ENCODE measurements at places on chromosomes 11 and 22.

DNA sequence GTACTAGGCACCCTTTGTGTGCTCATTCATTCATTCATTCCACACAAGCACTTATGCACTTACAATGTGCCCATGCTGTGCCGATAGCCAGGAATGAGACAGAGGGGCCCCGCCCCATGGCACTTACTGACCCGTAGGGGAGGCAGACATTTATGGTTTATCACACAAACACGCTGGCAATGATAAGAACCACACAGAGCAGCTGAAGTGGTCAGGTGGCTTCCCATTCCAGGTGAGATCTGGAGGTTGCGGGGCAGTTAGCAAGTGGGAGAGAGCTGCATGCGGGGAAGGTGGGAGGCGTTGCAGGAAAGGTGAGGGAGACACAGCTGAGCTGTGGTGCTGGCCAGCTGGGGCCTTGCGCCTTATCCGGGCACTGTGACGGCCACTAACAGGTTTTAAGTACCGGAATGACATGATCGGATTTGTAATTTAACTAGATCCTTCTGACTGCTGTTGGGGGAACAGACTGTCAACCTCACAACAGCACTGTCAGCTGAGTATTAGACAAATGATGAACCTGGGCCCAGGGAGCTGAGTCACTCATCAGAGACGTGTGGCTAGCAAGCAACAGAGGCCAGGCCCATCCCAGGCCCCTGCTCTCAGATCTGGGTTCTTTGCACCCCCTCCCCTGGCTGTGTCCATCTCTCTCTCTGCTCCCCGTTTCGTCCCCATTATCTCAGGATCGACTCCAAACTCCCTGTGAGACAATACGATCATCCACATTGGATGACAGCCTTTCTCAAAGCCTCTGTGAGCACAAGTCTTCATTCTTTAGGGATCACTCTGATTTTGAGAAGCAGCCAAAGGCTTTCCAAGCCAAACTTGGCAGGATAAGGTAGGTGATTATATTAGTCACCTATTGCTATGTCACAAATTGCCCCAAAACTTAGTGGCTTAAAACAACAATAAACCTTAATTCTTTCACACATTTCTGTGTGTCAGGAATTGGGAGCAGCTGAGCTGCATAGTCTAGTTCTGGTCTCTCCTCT lies 28.4 kb downstream of the RASD2 start:
- no peak for DNase-seq

- no peak for DNase-seq
Observed at GRCh38 chr11:122861631-122862030, 20.9 kb upstream of the JHY start.

DNA sequence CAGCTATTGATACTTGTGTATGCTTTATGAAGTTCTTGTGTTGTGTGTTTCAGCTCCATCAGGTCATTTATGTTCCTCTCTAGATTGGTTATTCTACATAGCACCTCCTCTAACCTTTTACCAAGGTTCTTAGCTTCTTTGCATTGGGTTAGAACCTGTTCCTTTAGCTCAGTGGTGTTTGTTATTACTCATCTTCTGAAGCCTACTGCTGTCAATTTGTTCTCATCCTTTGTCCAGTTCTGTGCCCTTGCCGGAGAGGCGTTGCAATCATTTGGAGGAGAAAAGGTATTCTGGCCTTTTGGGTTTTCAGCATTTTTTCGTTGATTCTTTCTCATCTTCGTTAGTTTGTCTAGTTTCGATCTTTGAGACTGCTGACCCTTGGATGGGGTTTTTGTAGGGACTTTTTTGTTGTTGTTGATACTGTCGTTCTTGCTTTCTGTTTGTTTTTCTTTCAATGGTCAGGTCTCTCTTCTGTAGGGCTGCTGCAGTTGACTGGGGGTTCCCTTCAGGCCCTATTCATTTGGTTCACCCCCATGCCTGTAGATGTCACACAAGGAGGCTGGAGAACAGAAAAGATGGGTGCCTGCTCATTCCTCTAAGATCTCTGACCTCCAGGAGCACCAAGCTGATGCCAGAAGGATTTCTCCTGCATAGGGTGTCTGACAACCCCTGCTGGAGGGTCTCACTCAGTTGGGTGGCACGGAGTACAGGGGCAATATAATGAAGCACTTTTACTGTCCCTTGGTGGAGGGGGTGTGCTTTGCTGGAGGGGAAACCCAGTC lies 35.9 kb upstream of the MUC15 start:
- no peak for DNase-seq

GRCh38 chr11:106540001-106540400 lies 462.5 kb downstream of the AASDHPPT start:
- DNase-seq = no peak

- DNase-seq = no peak
Observed at GRCh38 chr11:115872416-115872815, 368.2 kb upstream of the CADM1 start.

GRCh38 chr22:37160027-37160426 lies 10.3 kb upstream of the IL2RB start:
- no peak for DNase-seq

GRCh38 chr22:19097518-19097917 lies 24.7 kb downstream of the DGCR2 start:
- no peak for DNase-seq

GRCh38 chr22:46592390-46592872 lies 27.8 kb upstream of the GRAMD4 start:
- peak; percentile 16 for DNase-seq

- DNase-seq = no peak
Observed at GRCh38 chr11:91587131-91587530, 637.5 kb upstream of the FAT3 start.

- DNase-seq = no peak
Observed at GRCh38 chr11:78318321-78319114, 99.1 kb downstream of the GAB2 start.

DNA sequence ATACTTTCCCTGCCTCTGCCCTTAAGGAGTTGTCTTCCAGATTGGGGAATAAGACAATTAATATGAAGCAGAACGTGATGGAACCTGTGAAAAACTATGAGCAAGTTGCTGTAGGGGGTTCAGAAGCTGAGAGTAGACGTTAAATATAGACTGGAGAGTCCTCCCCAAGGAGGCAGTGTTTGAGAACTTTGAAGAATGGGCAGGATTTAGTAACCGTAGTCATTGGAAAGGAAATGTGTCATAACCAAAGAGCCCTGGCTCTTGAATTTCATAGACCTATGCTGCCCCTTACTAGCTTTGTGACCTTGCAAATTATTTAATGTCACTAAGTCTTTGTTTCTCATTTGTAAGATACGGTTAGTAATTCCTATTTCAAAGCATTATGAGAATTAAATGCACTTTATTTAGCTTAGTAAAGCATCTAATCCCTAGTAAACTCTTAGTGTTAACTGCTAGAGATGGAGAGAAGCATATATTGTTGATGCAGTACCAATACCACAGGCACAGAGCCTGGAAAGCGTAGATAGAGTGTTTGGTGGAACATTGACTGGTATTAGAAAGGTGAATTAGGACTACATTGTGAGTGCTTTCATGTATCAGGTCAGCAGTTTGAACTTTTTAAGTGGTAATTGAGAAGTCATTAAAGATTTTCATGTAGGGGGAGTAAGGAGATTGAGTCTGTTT lies 54.1 kb downstream of the MCAM start:
- no peak for DNase-seq

GRCh38 chr11:68031144-68031464 lies 623 bp downstream of the NDUFS8 start:
- DNase-seq = no peak

DNA sequence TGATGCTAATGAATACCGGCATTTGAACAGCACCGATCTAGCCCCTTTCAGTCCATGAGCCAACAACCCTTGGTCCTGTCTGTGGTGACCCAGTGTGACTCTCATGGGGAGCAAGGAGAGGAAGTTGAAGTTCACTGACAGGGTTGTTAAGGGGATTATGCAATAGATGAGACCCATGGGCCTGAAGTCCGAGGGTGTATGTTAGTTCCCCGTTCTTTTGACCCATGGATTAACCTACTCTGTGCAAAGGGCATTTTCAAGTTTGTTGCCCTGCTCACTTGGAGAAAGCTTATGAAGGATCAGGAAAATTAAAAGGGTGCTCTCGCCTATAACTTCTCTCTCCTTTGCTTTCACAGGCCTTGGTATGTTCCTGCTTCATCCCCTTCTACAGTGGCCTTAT lies 4.9 kb downstream of the PNPLA3 start:
- no peak for DNase-seq

- peak; percentile 12 for DNase-seq
Observed at GRCh38 chr11:94325681-94326080, 21.3 kb downstream of the IZUMO1R start.

DNA sequence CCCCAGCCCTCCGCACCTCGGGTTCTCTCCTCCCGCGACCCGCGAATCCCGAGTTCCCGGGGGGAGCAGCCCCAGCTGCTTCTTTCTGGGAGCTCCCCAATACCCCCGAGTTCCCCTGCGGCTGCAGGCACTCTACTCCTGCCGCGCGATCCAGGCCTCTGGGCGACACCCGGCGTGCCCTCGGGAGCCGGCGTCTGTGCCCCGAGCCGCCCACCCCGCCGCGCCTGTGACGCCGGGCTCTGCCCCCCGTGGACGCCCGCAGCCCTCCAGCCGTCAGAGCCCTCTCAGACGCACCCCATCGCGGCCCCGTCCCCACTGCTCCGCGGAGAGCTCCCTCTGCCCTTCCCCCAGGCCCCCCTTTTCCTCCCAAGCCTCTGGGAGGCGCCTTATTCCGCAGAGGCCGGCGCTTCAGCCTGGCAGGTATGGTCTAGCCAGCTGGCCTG lies 422 bp downstream of the GLB1L2 start:
- DNase-seq = no peak

DNA sequence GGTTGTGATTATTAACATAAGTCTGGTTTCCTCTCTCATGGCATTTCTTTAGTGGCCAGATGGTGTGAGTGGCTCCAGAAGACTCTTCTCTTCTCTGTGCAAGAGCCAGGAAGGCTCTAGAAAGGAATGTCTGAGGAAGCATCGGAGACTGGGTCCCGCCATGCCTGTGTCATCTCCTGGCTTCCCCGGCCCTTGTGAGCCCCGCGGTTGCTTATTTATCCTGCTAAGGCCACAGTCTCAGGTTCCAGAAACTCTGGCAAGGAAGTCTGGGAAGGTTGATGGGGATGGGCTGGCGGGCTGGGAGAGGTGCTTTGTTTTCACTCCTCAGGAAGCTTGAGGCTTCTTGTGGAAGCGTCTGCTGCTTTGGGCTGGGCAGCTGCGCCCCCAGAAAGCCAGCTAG lies 18.9 kb downstream of the BCR start:
- DNase-seq = no peak

DNA sequence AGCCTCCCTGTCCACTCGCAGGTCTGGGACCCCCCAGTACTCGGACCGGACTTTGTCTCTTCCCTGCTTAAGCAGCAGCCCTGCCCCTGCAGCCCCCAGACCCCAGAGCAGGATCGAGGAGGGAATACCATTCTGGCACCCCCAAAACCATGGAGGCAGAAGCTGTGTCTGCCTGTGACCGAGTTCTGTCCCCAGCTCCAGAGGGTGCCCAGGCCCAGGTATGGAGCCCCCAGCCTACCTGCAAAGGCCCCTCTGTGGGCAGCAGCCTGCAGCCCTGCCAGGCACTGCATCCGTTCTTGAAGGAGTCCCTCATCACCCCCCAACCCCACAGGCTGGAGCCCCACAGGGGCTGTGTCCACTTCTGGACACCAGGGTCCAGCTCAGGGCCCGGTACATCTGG lies 163.8 kb downstream of the BRD1 start:
- DNase-seq = no peak

DNA sequence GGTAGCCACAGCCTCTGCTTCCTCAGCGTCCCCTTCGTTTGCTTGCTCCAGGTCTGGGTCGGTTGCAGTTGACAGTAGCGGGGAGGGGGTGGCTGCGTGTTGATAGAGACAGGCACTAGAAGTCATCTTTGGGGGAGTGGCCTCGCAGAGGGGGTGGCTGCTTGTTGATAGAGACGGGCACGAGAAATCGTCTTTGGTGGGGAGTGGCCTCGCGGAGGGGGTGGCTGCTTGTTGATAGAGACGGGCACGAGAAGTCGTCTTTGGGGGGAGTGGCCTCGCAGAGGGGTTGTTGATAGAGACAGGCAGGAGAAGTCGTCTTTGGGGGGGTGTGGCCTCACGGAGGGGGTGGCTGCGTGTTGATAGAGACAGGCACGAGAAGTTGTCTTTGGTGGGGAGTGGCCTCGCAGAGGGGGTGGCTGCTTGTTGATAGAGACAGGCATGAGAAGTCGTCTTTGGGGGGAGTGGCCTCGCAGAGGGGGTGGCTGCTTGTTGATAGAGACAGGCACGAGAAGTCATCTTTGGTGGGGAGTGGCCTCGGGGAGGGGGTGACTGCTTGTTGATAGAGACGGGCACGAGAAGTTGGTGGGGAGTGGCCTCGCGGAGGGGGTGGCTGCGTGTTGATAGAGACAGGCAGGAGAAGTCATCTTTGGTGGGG lies 328.3 kb downstream of the TBC1D22A start:
- DNase-seq = peak; percentile 11

GRCh38 chr22:50139843-50140415 lies 30.6 kb upstream of the PANX2 start:
- DNase-seq = no peak

DNA sequence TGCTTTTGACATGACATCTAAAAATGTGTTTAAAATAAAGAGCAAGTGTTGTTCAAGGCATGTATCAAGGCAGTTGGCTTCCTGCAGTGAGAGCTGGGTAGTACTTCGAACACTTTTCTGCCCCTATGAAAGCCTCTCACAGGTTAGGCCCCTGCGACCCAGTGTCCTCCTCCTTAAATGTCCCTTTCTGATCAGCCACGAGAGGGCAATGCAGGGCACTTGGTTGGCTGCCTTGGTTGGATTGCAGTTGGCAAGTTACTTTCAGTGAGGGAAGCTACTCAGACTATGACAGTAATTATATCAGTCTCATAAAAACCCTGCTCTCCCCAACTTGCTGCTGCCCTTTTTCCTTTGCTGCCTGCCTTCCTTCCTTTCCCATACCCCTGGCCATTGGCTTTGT lies 743.8 kb downstream of the NTM start:
- DNase-seq = no peak

GRCh38 chr22:17569971-17570511 lies 6.7 kb downstream of the SLC25A18 start:
- no peak for DNase-seq

DNA sequence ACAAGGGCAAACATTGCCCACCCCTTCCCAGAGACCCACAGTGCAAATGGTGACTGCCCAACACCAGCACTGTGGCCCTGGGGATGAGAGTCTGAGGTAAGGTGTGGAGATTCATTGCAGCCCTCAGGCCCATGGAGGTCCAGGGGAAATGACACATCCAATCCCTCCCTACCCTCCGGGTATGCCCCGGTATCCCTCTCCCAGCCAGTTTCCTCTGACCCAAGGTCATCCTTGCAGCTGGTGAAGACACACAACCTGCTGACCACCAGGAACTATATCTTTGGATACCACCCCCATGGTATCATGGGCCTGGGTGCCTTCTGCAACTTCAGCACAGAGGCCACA lies 18.9 kb upstream of the UVRAG start:
- no peak for DNase-seq

All from CD4-positive, alpha-beta memory T cell (primary cell).